Right lung (tissue), 10 donors: ENCODE measurements at places on chromosomes 5 and 9.
A peak's percentile ranks its signal among the peaks of the same experiment; 100 is the strongest.

- no peak for DNase-seq
Observed at GRCh38 chr5:79263290-79263689, 27.4 kb downstream of the JMY start.

DNA sequence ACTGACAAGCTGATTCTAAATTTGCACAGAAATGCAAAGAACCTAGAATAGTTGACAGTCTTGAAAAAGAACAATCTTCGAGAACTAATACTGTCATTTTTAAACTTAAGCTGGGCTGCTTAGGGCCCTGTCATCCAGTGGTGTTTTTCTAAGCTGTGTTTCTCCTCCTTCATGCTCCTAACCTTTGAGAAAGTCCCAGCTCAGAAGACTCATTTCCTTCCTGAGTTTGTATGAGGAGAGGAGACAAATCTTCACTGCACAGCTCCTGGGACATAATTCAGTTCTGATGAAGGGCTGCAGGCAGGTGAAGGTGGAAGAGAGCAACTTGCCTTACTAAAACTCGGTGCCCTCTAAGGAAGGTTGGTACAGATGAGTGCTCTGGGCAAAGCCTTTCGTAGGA is 109.5 kb upstream of the ANKRD55 start:
- no peak for DNase-seq

DNA sequence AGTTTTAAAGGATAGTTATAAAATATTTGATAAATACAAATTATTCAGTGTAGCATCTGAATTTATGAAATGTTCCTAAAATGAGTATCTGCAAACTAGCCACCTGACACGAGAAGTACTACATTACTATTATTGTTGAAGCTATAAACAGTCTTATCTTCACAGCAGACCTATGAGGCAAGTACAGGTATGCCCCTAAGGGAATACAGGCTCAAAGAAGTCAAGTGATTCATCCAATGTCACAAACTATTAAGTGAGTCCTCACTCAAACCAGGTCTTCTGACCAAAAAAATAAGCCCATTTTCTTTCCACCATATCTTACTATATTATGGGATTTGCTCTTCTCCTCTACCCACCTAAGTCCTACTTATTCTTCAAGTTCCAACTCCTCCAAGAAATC is 28.7 kb downstream of the STRBP start:
- DNase-seq, result no peak

DNA sequence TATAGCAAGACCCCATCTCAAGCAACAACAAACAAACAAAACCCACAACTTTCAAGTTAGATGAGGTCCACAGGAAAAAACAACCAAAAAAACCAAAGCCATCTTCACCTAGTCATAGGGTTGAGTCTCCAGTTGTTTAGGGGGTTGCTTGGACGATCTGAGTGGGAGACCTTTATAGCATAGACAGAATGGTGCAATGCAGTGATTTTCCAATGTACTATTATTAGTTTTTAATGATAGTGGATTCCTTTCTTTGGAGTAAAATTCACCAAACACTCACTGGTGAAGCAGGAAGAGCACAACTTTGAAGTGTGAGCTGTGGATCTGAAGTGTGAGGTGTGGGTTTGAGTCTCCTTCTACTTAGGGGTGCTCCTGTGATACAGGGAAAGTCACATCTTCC is 67.0 kb upstream of the KLF9 start:
- no peak for DNase-seq

DNA sequence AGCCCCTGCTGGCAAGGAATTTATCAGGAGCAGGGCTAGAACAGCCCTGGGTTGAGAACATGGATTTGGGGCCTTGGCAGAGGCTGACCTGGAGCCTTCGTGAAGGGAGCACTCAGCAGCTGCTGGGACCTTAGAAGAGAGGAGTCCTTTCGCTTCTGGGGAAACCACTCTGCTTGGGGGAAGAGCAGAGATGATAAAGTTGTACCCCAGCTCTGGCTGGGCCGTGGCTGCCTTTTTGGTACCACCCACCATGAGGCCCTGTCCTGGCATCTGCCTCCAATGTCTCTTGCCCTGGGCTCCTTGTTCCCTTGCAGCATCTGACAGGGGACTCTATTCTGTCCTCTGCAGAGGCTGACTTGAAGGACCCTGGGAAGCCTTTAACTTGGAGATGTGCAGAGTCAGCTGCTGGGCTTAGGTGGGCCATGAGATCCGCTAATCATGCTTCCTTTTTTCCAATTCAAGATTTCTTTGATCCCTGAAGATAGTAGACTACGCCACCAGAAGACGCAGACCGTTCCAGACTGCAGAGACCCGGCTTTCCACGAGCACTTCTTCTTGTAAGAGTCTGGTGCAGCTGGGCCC is 20.2 kb downstream of the RGS3 start:
- no peak for DNase-seq

DNA sequence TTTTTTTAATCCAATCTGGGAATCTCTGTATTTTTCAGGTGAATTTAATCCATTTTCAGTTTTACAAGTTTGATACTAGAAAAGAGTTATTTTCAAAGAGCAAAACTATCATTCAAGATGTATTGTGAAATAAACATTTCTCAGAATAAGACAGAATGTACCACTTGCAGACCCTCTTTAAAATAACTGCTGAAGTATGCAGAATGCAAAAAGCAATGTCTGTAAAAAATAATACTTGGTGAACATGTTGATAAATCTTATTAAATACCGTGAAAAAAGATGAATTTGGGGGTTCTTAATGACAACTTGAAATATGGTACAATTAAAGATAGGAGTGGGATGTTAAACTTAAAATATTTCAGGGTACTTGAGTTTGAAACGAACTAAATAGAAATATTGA is 26.1 kb upstream of the RASA1 start:
- DNase-seq, result no peak

- DNase-seq, result no peak
Observed at GRCh38 chr5:10935536-10935935, 174.5 kb upstream of the DAP start.

DNA sequence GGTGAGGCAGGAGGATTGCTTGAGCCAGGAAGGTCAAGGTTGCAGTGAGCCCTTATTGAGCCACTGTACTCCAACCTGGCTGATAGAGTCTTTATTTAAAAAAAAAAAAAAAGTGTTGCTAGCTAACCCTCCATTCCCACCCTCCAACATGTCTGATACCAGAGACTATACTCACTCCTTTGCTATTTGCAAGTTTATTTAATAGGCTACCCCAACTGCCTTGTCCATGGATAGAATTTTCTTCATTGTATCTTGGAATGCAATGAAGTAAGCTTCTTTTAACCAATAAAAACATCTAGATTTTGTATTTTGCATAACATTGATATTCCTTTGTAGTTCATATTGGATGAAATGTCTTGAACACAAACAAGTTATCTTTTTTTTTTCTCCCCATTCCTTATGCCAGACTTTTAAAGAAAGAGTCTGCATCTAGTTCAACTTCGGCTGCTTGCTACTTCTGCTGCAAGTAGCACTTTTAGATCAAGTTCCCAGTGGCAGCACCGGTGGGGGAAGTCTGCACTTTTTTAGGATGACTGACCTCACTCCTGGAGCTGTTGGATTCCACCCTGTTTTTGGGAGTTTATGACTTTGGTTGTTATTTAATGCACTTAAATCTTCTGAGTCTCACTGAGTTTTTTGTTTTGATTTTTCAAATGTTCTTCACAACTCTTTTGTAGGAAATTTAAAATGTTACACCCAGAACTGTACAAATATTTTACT is 112.5 kb downstream of the UHRF2 start:
- no peak for DNase-seq

GRCh38 chr5:174559141-174559540 is 165.2 kb upstream of the MSX2 start:
- DNase-seq, result no peak

DNA sequence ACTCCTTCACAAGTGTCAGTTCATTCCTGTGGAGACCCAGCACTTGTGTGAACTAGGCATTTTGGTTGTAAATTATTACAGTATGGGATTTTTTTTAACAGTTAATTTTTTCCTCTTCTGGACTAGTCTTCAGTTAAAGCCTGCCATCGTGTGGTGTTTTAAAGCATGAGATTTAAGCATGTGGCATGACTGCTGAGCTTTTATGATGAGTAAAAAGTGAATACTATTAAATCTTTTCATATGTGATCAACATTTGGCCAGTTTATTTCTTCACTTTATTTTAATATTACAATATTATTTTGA is 25.0 kb downstream of the LMNB1 start:
- no peak for DNase-seq

DNA sequence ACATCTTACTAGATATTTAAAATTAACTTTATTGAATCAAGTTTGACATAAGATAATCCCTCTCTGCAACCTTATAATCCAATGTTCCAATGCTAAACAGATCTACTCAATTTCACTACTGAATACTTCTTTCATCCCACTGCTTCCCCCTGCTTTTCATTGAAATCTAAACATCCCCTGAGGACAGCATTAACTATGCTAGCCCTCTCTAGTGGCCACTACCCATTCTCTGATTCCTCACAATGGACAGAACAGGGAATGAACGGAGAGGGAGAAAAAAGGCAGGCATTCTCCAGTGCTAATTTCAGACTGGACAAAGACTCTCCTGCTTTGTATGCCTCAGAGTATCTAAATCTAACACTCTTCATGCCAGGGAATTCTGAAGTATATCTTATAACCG is 54.3 kb upstream of the RGS7BP start:
- no peak for DNase-seq

GRCh38 chr5:156376751-156377150 is 49.8 kb downstream of the SGCD start:
- DNase-seq, result no peak

GRCh38 chr5:6568383-6568782 is 64.5 kb downstream of the NSUN2 start:
- no peak for DNase-seq

GRCh38 chr5:116234681-116235080 is 149.9 kb downstream of the COMMD10 start:
- DNase-seq, result no peak

- DNase-seq, result no peak
Observed at GRCh38 chr5:5588887-5589826, 166.7 kb downstream of the ICE1 start.

- DNase-seq, result no peak
Observed at GRCh38 chr5:180675036-180675635, 25.7 kb upstream of the FLT4 start.

DNA sequence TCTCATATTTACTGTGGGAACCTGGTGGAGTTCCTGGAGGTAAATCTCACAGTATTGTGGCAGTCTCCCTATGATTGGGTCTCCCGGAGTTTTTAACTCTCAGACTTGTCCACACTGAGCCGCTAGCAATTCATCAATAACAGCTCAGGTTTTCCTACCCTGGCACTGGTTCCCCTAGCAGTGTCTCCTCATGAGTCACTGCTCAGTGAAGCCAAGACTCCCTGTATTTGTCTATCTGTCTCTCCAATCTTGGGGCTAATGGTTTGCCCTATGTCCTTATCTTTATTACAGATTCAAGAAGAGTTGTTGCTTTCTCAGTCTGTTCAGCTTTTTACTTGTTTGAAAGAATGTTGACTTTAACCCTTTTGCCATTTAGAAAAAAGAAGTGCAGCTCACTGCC is 176.7 kb upstream of the FGF10 start:
- no peak for DNase-seq

- no peak for DNase-seq
Observed at GRCh38 chr5:135169753-135170152, 135.7 kb upstream of the PITX1 start.

- DNase-seq, result no peak
Observed at GRCh38 chr9:68808338-68808890, 103.4 kb downstream of the PIP5K1B start.

GRCh38 chr9:13358128-13358527 is 78.6 kb upstream of the MPDZ start:
- peak; percentile 39 for DNase-seq

GRCh38 chr5:82772281-82772680 is 304.9 kb downstream of the TMEM167A start:
- no peak for DNase-seq

DNA sequence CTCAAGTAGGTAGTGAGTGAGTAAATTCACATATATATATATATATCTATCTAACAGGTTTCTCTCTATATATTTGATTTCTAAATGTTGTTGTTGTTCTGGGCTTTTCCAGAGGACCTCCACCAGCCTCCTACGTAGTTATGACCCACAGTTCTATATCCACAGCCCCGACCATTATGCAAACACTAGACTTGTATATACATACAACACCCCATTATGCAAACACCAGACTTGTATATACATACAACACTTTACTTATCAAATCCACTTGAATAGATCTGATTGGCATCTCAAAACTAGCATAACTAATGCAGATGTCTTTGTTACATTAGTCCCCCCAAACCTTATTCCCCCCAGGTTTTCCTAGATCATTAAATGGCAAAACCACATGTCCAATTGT is 108.7 kb downstream of the JAKMIP2 start:
- DNase-seq, result no peak

DNA sequence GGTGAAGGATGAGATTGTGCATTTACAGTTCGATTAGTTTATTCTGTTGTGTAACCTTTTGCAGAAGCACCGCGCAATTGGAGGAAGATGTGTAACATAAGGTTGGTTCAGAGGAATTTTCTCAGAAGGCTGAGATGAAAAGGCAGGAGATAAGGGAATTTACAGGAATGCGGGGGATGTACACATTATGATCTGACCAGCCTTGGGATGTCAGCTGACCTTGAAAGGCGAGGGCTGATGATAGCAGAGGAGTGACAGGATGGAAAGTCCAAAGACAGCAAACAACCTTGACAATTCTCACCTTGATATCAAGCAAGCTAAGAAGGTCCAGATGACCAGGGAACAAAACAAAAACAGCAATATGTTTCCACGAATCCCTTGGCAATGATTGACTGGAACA is 88.8 kb downstream of the OTULIN start:
- no peak for DNase-seq

DNA sequence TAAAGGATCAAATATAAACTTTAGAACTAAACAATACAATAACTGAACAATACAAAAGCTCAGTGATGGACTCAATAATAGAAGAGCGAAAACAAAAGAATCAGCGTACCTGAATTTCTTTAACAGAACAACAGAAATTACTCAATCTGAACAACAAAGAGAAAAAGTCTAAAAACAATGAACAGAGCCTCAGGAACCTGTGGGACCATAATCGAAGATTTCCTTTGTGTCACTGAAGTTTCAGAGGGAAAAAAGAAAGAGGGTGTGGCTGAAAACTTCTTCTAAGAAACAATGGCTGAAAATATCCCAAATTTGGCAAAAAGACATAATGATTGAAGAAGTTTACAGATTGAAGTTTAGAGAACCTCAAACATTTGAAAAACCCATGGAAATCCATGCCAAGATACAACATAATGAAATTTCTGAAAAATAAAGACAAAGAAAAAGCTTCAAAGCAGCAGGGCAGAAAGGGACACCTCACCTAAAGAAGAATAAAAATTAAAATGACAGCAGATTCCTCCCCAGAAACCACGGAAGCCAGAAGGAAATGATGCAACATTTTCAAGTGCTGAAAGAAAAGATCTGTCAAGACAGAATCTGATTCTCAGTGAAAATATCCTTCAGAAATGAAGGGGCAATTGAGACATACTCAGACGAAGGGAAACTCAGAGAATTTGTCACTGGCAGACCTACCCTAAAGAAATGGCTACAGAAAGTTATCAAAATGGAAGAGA is 288.8 kb downstream of the ARL15 start:
- DNase-seq, result no peak
